Stimulated activated CD4-positive, alpha-beta T cell treated with anti-CD3 and anti-CD28 coated beads, TNF-alpha, amount 100 ng/mL, for 48 hours (primary cell): ENCODE measurements at places on chromosomes 16 and 17.

DNA sequence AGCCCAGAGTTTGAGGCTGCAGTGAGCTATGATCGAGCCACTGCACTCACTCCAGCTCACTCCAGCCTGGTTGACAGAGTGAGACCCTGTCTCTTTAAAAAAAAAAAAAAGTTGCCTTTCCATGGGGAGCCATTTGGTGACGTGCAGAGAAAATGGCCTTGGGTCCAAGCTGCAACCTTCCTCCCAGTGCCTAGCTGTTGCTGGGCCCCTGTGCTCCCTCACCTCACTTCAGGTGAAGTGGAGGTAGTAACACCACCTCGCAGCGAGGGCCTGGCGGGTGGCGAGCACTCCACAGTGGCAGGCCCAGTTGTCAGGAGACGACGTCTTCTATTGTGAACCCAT is 17.4 kb downstream of the SYT17 start:
- DNase-seq = no peak

- no peak for DNase-seq
Observed at GRCh38 chr17:27747462-27748359, 52.6 kb downstream of the NOS2 start.

DNA sequence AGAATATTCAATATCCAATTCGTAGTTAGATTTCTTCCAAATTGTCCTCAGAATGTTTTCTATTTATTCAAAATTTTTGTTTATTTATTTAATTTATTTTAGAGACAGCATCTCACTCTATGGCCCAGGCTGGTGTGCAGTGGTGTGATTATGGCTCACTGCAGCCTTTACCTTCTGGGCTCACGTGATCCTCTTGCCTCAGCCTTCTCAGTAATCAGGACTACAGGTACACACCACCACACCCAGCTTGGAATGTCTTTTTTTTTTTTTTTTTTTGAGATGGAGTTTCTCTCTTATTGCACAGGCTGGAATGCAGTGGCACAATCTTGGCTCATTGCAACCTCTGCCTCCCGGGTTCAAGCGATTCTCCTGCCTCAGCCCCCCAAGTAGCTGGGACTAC is 3.5 kb upstream of the DRG2 start:
- DNase-seq = no peak

- no peak for DNase-seq
Observed at GRCh38 chr16:67396159-67397035, 3.1 kb upstream of the TPPP3 start.

GRCh38 chr16:57374067-57374534 is 1.8 kb downstream of the CX3CL1 start:
- no peak for DNase-seq

DNA sequence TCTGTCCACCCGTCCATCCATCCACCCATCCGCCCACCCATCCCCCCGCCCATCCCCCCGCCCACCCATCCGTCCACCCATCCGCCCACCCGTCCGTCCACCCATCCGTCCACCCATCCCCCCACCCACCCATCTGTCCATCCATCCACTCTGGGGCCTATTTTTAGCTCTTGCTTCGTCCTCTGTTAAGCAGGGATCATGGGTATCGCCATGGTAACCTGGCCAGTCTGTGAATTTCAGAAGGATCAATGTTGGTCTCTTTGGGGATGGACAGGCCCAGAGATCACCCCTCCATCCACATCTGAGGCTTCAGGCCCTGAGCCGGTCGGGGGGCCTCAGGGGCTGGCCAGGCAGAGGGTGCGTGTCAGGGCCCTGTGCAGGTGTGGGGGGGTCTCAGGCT is 15.2 kb upstream of the DPEP1 start:
- DNase-seq = no peak

DNA sequence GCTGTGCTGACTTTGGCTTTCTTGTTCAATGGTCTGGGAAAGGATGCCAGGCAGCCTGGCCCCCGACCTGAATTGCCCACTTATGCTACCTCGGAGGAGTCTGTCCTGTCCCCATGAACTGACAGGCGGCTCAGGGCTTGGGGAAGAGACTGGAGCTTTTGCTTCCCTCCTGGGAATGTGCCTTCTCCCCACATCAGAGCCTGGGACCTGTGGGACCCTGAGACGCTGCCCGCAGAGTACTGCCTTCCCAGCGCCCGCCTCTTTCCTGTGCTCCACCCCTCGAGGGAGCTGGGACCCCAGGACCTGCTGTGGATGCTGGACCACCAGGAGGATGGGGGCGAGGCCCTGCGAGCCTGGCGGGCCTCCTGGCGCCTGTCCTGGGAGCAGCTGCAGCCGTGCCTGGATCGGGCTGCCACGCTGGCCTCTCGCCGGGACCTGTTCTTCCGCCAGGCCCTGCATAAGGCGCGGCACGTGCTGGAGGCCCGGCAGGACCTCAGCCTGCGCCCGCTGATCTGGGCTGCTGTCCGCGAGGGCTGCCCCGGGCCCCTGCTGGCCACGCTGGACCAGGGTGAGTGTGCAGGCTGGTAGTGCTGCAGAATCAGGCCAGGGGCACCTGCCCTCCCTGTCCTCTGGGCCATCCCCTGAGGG is 18.5 kb downstream of the FCSK start:
- no peak for DNase-seq

GRCh38 chr17:72916991-72917390 is 175.5 kb downstream of the SLC39A11 start:
- DNase-seq = no peak

DNA sequence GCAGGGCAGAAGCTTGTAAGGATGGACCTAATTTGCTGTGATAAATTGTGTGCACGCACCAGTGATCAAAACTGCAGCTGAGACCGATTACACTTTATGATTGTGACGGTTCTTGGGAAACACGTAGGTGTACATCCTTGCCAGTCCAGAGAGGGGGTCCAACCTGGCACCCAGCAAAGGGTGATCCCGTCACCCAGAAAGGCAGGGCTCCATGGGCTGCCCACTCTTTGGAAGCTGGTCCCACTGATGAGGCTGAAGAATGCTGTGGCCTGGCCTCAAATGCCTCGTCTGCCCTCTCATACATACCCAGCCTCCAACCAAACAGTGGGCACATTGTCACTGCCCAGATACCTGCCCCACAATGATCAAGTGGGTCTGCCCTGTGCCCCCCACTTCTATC is 132.0 kb downstream of the C16orf78 start:
- no peak for DNase-seq

- DNase-seq = no peak
Observed at GRCh38 chr16:19517424-19518089, 4.3 kb downstream of the GDE1 start.

DNA sequence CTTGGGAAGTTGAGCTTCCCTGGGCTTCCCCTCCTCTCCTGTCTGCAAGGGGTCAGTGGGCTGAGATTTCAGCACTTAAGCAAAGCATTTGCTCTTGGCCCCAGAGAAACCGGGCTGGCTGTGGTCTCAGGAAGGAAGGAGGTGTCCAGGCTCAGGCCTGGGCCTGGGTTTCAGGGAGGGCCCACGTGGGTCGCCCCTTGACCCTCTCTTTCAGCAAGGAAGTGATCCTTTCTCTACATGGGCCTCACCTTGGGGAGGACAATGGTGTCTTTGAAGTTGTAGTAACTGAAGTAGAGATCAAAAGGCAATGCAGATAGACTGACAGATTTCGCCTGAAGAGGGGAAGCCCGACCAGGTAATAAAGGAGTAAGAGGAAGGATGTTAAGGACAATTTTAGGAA is 2.7 kb downstream of the NOD2 start:
- DNase-seq = no peak

DNA sequence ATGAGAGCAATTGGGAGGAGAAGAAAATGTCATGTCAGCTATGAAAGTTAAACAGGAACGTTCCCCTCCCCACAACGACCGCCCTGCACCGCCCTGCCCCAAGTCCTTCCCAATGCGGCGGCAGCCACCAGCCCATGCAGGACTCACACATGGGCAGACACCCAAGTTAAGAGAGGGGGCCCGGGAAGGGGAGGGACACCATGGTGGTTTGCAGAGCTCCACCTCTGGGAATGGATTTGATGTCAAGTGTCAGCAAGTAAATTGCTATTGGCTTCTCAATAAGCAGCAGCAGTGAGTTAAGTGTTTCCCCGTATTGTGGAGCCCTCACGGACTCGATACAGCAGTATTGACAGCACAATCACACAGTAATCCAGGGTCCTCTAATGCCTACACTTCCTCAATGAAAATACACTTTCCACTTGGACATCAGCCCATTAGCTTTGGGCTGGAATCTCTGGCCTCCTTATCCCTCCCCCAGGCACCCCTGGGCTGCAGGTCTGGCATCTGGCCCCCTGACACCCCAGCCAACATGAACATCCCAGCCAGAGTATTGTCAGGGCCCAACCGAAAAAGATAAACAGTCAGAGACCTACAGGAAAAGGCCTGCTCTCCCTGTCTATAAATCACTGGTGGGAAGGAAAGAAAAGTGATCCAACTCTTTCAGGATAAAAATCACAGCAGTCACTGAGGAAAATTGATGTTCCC is 22.6 kb downstream of the ZFHX3 start:
- no peak for DNase-seq

DNA sequence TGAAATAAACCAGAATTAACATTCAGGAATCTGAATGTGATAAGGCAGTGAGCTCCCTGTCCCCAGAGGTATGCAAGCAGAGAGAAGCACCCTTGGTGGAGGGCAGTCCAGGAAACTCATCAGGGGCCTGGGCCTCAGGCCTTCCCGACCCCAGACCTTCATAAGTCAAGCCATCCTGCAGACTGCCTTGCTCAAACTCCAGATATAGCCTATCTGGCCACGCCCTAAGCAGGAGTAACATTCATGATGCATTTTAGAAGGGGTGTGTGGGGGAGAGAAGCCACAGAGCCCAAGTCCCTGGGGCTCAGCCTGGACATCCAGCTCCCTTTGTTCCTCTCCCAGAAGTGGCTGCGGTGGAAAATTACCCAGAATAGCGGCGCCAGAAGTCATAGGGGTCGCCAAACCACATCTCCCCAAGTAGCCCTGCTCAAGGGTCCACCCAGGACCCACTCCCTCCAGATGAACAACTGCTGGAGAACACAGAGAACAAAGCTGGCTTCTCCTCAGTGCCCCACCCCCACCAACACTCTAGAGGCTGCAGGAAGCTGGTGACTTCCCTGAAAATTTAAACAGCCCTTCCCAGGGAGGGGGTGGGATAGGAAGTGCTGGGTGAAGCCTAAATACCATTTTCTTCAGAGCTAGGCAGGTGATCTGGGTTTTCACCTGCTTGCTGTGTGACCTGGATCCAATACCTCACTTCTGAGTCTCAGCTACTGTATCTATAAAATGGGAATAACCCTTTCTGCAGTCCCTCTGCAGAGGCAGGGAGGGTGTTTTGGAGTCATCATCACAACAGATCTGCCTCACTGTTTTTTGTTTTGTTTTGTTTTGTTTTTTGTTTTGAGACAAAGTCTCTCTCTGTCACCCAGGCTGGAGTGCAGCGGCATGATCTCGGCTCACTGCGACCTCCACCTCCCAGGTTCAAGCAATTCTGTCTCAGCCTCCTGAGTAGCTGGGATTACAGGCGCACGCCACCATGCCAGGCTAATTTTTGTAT is 1.5 kb upstream of the SREBF1 start:
- no peak for DNase-seq

DNA sequence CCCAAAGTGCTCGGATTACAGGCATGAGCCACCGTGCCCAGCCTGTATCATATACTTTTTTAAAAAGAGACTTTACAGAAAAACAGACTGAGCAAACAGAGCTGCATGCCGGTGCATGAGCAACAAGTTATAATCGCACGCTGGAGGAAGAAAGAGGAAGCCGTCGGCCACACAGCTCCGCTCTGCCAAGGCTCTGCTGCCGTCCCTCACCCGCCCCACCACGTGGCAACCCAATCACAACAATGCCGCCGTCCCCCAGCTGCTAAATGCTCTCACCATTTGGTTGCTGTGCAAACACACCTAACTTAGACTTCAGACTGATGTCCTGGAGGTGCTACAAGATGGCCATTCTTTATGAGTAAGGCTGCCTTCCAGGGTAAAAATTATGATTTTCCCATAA is 83.5 kb downstream of the ADCY9 start:
- peak; percentile 7 for DNase-seq

GRCh38 chr17:52759864-52760263 is 601.4 kb upstream of the CA10 start:
- no peak for DNase-seq

- no peak for DNase-seq
Observed at GRCh38 chr17:12977008-12977751, 40.6 kb downstream of the ELAC2 start.

- no peak for DNase-seq
Observed at GRCh38 chr16:88003736-88004135, 52.5 kb downstream of the BANP start.

GRCh38 chr16:14560523-14560922 is 69.5 kb downstream of the PARN start:
- DNase-seq = no peak
